ENCODE measurements at places on chromosomes 4 and X. TPM values are rescaled to one million over a fixed set of nuclear protein-coding genes. Genes with fewer than 3 reads are reported as not detected.

The COL4A6 gene
- 1.7 TPM for polyA plus RNA-seq

The CFP gene
- polyA plus RNA-seq: 3.0 TPM

The ETDB gene
- polyA plus RNA-seq: not detected

DNA sequence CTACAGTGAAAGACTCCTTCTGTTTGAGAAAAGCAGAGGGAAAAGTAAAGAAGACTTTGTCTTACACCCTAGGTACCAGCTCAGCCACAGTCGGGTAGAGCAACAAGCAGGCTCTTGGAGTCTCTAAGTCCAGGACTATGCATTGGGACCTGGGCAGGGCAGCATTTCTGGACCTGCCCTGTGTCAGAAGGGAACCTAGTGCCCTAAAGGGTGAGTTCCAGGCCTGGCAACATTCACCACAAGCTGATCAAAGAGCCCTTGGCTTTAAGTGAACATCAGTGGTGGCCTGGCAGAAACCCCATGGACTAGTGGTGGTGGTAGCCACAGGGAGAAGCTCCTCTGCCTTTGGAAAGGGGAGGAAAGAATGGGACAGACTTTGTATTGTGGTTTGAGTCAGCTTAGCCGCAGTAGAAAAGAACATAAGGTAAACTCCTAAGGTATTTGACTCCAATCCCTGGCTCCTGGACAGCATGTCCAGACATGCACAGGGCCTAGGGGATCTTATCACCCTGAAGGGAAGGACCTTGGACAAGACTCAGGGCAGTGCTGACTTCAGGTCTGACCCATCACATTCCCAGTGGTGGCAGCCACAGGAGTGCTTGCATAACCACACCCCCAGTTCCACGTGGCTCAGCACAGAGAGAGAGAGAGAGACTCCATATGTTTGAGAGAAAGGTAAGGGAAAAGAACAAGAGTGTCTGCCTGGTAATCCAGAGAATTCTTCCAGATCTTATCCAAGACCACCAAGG, 32.6 kb downstream of the CCDC158 start:
- DNase-seq: no peak

- no peak for DNase-seq
These were observed 181.0 kb upstream of the TLL1 start for GRCh38 chr4:165692082-165692481.

DNA sequence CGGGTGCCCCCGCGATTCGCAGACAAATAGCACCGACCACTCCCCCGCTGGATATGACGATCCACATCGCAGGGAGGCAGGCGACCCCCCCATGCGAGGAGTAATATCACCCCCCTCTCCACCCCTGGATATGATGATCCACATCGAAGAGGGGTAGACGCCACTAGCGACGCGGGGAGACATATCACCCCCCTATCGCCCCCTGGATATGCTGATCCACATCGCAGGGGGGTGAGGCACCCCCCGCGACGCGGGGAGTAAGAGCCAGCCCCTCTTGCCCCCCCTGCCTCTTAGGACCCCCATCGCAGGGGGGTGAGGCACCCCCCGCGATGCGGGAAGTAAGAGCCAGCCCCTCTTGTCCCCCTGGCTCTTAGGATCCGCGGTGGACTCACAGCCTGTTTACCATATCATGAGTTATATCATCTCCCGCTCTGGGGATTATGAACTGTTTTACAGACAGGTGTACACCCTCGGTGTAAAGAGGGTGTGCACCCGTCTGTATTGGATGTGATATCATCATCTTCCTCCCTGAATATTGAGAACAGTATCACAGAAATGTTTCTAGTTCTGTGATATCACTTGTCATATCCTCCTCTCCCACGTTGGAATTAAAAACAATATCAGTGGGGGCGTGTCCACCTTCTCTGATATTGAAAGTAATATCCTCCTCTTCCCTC, 22.7 kb upstream of the DRD5 start:
- DNase-seq: no peak

GRCh38 chr4:93437991-93438390, 390.6 kb upstream of the ATOH1 start:
- DNase-seq: no peak

The KLB gene
- polyA plus RNA-seq: 0.09 TPM

DNA sequence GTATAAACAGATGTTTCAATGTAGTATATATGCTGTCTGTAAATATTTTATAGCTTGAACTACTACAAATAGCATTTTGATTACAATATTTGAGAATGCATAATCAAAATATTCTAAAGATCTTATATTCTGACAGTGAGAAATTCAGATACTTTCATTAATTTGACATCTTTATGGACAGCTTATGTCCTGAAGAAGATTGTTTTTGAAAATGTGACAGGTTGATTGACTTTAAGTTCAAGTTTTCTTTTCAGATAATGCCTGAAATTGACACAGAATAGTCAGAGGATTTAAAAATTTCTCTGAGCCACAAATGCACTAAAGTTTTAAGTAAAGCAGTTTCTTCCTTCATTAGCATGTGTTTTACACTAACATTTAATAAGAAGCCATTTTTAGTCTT, 799.8 kb downstream of the CCSER1 start:
- no peak for DNase-seq

The ASMT gene
- polyA plus RNA-seq: not detected

DNA sequence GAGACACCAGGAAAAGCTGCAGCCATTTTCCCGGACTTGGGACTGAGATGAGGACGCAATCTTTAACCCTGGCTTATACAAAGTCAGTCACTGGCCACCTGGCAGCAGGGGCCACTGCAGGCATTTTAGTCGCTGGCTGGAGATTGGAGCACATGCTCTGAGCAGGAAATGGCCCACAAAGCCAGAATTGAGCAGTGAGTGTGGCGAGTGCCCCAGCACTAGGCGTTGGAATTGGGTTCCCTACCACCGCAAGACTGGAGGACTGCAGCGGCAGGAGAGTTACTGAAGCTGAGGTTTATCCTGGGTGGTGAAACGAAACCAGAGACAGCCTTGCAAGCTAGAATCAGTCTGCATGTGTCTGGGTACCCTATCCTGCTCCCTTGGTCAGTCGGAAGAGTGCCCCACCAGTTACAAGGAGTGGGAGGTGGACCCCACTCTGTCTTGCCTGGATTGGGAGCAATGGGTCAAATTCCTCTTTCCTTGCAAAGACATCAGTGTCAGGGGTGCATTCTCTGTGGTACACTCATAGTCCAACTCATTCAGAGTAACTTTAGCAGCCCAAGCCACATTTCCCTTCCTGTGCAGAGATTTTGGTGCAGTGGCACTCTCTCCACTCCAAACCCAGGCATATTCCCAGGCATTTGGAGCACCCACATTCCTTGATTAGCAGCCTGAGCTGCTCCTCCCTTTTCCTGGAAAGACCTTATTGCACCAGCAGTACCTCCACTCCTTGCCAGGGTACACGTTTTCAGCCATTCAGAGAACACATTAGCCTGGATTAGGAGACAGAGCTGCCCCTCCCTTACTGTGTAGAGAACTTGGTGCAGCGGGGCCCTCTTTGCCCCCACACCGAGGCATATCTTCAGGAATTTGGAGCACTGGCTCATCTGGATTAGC, 36.7 kb upstream of the PLK4 start:
- no peak for DNase-seq

DNA sequence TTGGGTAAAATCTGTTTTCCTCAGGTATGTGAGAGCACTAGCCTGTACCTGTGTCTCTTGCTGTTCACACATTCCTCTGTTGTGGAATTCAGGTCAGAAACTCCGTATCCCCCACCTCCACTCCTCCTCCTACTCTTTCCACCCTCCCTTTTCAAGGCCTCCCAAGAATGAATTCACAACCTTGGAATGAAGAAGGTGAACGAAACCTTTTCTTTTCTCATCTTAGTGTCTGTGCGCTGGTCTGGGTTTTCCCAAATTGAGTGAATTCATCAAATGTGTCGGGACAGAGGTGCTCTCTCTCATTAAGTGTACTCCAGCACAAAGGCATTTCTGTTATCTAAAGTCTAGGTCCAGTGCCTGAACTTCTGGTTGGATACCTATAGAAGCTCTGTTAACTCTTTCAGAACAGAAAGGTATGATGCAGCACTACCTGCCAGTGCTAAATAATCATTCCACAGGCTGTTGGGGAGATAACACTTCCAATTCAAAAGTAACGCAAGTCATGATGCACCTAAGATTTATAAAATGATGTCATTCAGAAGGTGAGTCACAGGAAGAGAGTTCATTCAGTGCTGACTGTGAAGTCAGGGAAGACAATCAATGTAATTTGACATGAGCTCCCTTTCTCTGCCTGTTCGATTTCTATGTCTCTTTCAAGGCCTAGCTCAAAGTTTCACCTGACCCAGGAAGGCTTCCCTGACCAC, 41.9 kb downstream of the COL4A6 start:
- DNase-seq: no peak

DNA sequence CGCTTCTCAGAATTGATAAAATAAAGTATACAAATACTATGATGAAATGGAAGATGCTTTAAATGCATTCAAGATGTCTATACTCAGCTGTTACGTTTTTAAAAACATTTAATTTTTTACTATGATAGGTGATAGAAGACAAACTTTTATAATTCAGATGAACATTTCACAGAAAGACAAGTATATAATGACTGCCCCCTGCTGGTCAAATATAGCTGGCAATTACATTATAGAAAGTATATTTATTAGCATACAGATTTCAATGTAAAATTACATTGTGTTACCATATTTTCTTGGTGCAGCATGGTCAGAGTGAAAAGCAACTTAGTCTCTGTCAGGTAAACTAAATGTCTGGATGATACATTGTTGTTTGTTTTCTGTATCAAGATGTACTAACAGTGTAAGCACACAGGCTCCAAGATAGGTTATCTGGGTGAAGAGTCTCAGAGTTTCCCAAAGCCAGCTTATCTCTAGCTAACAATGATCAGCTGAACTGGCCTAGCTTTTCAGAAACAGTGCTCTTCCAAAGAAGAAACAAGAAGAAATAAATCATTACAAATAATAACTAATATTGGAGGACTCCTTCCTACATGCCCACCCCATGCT, 54.1 kb downstream of the SRPX start:
- DNase-seq: no peak

DNA sequence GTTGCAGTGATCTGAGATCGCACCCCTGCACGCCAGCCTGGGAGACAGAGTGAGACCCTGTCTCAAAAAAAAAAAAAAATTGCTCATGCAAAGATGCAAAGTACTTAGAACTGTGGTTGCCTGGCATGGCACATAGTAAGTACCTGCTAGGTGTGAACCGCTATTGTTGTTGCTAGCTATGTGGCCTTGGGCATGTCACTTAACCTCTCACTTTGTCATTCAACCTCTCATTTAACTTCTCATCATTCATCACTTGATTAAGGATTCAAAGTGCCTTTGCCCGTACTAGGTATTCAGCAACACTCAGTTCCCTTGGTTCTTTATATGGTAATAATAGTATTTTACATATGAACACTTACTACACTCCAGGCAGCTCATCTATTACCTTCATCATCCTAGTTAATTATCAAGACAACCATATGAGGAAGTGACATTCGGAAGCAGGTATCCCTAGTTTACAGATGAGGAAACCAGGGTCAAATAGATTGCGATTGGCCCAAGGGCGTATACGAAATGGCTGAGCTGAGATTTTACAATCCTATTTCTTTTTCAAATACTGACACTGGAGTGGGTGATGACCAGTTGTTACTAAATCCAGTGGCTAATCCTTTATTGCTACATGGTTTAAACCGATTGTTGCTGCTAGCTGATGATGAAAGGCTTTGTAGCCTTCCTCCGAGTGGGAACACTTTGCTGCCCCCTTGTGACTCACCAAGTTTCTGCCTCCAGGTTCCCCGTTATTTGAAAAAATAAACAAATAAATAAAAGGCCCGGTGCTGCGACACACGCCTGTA, 28.8 kb upstream of the SOWAHD start:
- no peak for DNase-seq

All from forelimb muscle (tissue), 1 donor.